Muscle of arm (tissue), 14 donors: ENCODE measurements at places on chromosomes 3 and 15.

- DNase-seq, result no peak
These were observed 838.5 kb downstream of the TUSC7 start for GRCh38 chr3:117547956-117548550.

GRCh38 chr15:93261845-93262244, 172.8 kb upstream of the RGMA start:
- DNase-seq, result no peak

DNA sequence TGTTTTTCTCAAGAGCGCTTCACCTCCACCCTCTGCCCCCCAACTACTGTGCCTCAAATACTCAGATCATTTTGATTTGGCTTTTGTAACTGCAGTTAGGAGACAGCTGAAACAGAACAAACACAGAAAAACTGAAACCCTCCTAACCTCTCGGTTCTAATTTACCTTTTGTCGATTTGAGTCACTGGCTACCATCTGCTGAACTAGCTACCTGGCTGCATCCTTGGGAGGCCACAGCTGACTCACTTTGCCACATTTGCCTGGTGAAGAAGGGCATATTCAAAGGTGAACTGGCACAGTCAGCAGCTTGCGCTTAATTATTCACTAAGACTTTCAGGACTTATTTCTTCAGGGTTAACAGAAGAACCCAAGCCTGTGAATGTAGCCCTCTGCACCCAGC, 117.7 kb downstream of the FOXB1 start:
- DNase-seq, result no peak

- DNase-seq, result no peak
These were observed 81.8 kb downstream of the MINAR1 start for GRCh38 chr15:79513940-79514339.

- DNase-seq, result no peak
These were observed 32.1 kb downstream of the PLCL2 start for GRCh38 chr3:16916840-16917239.
